ENCODE measurements at places on chromosomes 1 and 21.

DNA sequence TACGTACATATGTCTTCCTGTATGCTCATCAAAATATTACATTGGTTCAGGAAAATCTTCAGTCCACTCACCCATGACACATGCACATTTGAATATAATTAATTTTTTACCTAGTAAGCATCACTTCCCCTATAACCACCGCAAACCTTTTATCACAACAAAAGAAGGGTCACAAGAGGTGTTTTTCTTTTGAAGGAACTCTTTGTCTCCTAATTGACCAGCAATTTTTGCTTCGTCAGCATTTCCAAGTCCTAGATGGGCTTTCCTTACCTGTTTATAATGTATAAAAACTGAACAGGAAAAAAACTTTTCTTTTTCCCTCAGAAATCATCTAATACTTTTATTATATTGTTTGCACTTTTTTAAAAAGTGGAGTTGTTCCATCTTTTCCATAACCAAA, 631.3 kb downstream of the PLA2G4A start:
- DNase-seq: no peak

- no peak for DNase-seq
Observed at GRCh38 chr1:68969441-68969840, 472.6 kb upstream of the DEPDC1 start.

DNA sequence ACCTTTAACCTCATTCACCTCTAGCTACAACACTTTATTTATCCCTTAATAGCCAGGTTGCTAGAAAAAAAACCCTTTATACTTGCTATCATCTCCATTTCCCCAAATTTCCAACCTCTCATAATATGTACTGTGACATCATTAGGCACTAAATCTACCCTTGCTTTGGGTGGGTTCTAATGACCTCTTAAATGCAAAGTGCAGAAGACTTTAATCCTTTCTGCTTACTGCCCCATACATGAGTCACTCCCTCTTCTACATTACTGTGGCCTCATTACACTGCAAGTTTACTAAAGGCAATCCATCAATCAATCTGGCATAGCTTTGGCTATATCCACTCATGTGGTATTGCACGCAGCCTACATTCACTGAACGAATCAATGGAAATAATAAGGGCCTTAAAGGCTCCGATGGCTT, 353.3 kb downstream of the SMYD3 start:
- DNase-seq: peak; percentile 6

DNA sequence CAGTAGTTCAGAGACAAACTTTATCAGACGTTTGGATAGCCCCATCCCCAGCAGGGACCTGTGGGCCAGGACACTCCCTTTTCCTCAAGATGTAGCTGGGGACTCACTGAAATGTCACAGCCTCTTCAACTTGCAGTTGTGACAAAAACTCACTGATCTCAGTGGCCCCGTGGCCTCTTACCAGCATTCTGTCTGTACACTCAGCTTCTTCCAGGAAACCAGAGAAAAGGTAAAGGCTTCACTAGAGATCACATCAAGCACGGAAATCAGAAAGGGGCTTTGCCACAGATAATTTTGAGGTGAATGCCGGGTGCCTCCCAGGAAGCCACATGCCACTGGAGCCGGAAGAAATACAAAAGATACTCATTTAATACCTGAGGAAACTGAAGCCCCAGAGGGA, 122.2 kb downstream of the CCDC185 start:
- DNase-seq: no peak

GRCh38 chr1:40710581-40711315, 19.2 kb downstream of the NFYC start:
- no peak for DNase-seq

GRCh38 chr1:107413951-107414350, 273.1 kb downstream of the NTNG1 start:
- no peak for DNase-seq

DNA sequence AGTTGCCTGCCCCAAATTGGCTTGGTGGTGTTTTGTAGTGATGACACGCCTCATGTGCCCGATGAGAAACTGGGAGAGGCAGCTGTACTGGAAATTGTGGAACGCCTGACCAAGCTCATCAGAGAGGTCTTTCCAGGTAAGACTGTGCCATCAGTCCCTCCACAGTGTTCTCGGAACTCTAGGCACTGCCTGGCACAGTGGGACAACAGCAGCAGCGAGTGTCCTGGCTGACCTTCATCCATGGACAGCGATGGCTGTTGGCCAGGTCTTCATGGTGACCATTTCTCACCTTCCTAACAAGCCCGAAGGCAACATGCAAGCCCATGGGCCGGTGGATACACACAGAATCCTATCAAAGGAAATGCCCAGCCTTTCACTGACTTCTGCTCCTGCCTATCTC, 10.7 kb upstream of the XKR8 start:
- no peak for DNase-seq

DNA sequence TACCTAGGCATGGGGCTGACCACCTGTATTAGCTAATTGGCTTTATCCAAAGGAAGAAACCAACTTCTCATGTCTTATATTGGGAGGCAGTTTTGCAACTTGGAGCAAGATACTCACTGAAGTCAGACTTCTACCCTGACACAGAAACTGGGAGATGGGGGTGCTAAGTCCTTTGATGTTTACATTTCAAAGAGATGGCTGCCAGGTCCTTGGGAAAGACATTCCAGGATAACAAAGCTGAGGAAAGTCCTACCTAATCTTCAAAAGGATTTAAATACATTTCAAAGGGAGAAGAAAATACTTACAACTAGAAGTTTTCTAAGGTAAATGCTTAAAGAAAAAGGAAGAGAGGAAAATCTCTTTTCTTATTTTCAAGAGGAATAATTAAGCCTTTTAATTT, 62.1 kb downstream of the FH start:
- no peak for DNase-seq

GRCh38 chr1:119209596-119210295, 69.3 kb upstream of the WARS2 start:
- no peak for DNase-seq

GRCh38 chr1:243493156-243494129, 237.6 kb downstream of the SDCCAG8 start:
- no peak for DNase-seq

DNA sequence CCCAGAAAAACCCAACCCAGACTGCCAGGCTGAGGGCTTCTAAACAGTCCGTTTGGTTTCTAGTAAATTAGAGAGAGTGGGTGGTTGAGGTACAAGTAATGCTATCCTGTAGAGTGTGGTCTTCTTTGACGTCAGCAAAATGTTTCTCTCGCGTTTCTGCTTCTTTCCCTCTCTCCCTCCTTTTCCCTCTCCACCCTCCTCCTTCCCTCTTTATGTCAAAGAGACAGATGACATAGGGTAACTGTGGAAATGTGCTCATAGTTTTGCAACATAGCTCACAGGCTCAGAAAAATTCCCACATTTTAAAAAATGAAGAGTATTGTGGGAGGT, 158.3 kb downstream of the TOMM20 start:
- no peak for DNase-seq
